ENCODE measurements at places on chromosomes 1 and 21. TPM values are rescaled to one million over a fixed set of nuclear protein-coding genes. Genes with fewer than 3 reads are reported as not detected.

GRCh38 chr1:176950736-176951324 lies 213.7 kb downstream of the ASTN1 start:
- H3K4me3 ChIP-seq: no peak overlapping the region
- H3K27me3 ChIP-seq: no peaks in the 10 kb centered on the region
- H3K27ac ChIP-seq: no peak overlapping the region
- no peak for DNase-seq
- no peaks in the 10 kb centered on the region for H3K4me1 ChIP-seq

- peaks cover 5% of the 10 kb centered on the region for H3K4me1 ChIP-seq
- no peak overlapping the region for H3K27ac ChIP-seq
- no peaks in the 10 kb centered on the region for H3K36me3 ChIP-seq
- H3K27me3 ChIP-seq: no peaks in the 10 kb centered on the region
Measured at GRCh38 chr1:228168563-228169270, 3.1 kb downstream of the IBA57 start.

DNA sequence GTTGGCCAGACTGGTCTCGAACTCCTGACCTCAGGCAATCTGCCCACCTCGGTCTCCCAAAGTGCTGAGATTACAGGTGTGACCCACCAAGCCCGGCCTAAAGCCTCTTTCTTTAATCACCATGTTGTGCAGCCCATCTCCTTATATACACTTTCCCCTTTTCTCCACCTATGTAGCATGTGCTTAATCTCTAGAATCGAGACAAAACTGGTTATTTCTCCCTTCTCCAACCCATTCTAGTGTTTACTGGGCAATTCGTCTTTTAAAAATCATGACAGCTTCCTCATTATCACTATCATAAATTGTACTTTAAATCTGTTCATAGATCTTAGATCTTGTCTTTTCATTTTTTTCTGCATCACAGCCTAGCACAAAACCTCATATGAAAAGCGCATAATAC lies 285.7 kb downstream of the PDE4B start:
- no peaks in the 10 kb centered on the region for H3K36me3 ChIP-seq
- no peak for DNase-seq
- no peak overlapping the region for H3K27ac ChIP-seq
- H3K4me1 ChIP-seq: no peaks in the 10 kb centered on the region

GRCh38 chr1:94753171-94753972 lies 66.8 kb upstream of the SLC44A3 start:
- no peaks in the 10 kb centered on the region for H3K4me1 ChIP-seq
- peak overlapping the region; percentile 9 for H3K27ac ChIP-seq
- H3K4me3 ChIP-seq: no peak overlapping the region
- H3K36me3 ChIP-seq: no peaks in the 10 kb centered on the region
- H3K27me3 ChIP-seq: no peaks in the 10 kb centered on the region

- H3K4me1 ChIP-seq: no peaks in the 10 kb centered on the region
- H3K4me3 ChIP-seq: no peak overlapping the region
- no peaks in the 10 kb centered on the region for H3K36me3 ChIP-seq
- DNase-seq: no peak
- H3K27me3 ChIP-seq: no peaks in the 10 kb centered on the region
- H3K27ac ChIP-seq: no peak overlapping the region
Measured at GRCh38 chr1:7584643-7585042, 186.5 kb upstream of the VAMP3 start.

GRCh38 chr1:163922743-163923201 lies 601.0 kb downstream of the NUF2 start:
- H3K27me3 ChIP-seq: no peaks in the 10 kb centered on the region
- H3K4me1 ChIP-seq: no peaks in the 10 kb centered on the region
- H3K27ac ChIP-seq: no peak overlapping the region
- no peaks in the 10 kb centered on the region for H3K36me3 ChIP-seq

- H3K36me3 ChIP-seq: no peaks in the 10 kb centered on the region
- DNase-seq: no peak
- no peaks in the 10 kb centered on the region for H3K27me3 ChIP-seq
- no peaks in the 10 kb centered on the region for H3K4me1 ChIP-seq
- H3K4me3 ChIP-seq: no peak overlapping the region
Measured at GRCh38 chr1:39992234-39992633, 37.3 kb downstream of the MFSD2A start.

- no peaks in the 10 kb centered on the region for H3K4me1 ChIP-seq
- no peaks in the 10 kb centered on the region for H3K27me3 ChIP-seq
- no peak for DNase-seq
- H3K4me3 ChIP-seq: no peak overlapping the region
Measured at GRCh38 chr1:28421744-28422143, 52.2 kb downstream of the PHACTR4 start.

The TMPRSS2 gene
- total RNA-seq: 336 TPM

- H3K36me3 ChIP-seq: no peaks in the 10 kb centered on the region
- H3K27ac ChIP-seq: no peak overlapping the region
- no peak for DNase-seq
- no peak overlapping the region for H3K4me3 ChIP-seq
Measured at GRCh38 chr1:63342402-63342801, 20.0 kb downstream of the FOXD3 start.

DNA sequence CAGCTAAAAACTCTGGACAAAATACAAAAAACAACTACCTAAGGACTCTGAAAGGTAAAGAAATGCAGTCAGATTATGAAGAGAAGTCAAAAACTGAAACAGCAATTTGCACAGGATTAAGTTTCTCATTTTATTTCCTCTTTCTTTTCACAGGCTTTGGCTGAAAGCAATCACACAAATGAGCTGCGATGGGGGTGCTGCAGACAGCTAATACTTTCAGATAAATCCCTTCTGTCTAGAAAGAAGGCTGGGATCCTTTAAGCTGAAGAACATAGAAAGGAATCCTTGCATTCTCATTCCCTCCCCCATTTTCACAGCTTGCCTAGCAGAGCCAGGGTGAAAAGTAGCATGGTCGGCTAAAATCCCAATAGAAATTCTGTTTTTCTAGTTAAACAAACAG lies 32.0 kb upstream of the PRDX6 start:
- no peaks in the 10 kb centered on the region for H3K4me1 ChIP-seq
- DNase-seq: no peak
- H3K36me3 ChIP-seq: no peaks in the 10 kb centered on the region
- no peak overlapping the region for H3K27ac ChIP-seq
- no peaks in the 10 kb centered on the region for H3K27me3 ChIP-seq

GRCh38 chr1:95118067-95118499 lies 928 bp downstream of the TLCD4 start:
- H3K4me3 ChIP-seq: peak overlapping the region; percentile 73
- H3K36me3 ChIP-seq: no peaks in the 10 kb centered on the region
- H3K27me3 ChIP-seq: no peaks in the 10 kb centered on the region
- no peaks in the 10 kb centered on the region for H3K4me1 ChIP-seq
- H3K27ac ChIP-seq: peak overlapping the region; percentile 78

DNA sequence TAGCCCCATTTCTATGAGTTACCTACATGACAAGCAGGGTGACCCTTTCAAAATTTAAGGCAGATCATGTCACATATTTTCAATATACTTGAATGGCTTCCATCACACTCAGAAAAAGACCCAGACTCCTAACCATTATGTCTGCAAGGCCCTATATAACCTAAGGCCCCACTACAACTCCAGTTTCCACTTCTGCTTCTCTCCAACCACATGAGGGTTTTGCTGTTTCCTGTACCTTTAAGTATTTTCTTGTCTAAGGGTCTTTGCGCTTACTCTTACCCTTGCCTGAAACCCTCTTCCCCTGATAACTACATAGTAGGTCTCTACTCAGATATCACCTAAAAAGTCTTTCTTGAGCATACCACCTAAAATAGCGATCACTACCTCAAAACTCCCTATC lies 46.1 kb downstream of the SGIP1 start:
- H3K27me3 ChIP-seq: no peaks in the 10 kb centered on the region
- no peaks in the 10 kb centered on the region for H3K4me1 ChIP-seq
- no peak overlapping the region for H3K4me3 ChIP-seq
- H3K36me3 ChIP-seq: no peaks in the 10 kb centered on the region
- H3K27ac ChIP-seq: no peak overlapping the region
